ENCODE measurements at places on chromosomes 12 and 14. TPM values are rescaled to one million over a fixed set of nuclear protein-coding genes. Genes with fewer than 3 reads are reported as not detected.
A peak's percentile ranks its signal among the peaks of the same experiment; 100 is the strongest.

Gene FAM90A1
- total RNA-seq = 0.27 TPM

Gene IFI27
- 4.1 TPM for total RNA-seq

Gene PRPH
- total RNA-seq = not detected

Gene NGB
- not detected for total RNA-seq

Gene AQP6
- not detected for total RNA-seq

DNA sequence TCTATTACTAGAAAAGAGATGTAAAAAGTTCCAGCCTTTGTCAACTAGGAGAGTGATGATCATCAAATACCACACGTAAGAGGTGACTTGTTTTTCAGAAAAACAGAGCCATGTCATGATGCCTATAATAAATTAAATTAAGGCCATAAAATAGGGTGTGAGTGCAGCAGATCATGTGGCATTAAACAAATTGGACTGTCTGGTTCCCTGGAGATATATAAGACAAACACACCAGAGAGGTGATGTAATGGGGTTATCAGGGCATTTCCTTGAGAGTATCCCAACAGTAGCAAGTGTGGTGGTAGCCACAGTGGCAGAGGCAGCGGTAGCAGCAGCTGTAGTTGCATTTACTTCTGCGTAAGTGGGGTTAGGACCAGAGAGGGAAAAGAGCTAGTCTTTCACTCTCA is 14.6 kb upstream of the GALNT6 start:
- DNase-seq = no peak

DNA sequence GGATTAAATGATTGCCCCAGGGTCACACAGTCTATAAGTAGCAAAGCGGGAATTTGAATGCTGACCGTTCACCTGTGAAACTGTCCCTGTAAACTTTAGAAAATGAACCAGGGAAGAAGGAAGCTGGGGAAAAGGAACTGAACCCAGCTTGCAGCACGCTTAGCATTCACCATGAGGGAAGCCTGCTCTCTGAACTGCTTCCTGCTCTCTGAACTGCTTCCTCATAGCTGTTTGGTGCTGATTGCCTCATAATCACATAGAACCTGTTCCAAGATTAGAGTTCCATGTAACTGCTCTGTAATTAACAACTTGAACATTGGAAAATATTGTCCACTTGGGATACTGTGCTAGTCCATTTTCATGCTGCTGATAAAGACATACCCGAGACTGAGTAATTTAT is 1504.8 kb upstream of the TMEM132C start:
- DNase-seq = no peak

DNA sequence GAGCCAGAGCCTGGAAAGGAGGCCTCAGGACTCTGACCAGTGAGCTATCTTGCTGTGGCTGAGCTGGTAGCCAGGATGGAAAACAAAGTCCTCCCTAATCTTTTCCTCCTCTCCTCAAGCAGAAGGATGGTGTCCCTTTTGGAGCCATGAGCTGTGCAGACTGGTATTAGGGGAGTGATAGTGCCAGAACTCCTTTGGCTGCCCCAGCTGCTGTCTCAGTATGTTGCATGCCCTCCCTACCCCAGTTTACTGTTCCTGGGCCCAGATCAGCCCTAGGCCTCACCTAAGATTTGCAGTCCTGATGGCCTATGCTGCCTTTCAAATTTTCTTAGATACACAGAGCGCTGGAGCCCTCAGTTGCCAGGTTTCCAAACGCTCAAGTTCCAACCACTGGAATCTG is 150.3 kb upstream of the ALG10B start:
- DNase-seq = no peak

GRCh38 chr12:85831327-85831990 is 4.8 kb downstream of the RASSF9 start:
- DNase-seq = no peak

- no peak for DNase-seq
Observed at GRCh38 chr12:92158796-92159439, 13.3 kb upstream of the BTG1 start.

DNA sequence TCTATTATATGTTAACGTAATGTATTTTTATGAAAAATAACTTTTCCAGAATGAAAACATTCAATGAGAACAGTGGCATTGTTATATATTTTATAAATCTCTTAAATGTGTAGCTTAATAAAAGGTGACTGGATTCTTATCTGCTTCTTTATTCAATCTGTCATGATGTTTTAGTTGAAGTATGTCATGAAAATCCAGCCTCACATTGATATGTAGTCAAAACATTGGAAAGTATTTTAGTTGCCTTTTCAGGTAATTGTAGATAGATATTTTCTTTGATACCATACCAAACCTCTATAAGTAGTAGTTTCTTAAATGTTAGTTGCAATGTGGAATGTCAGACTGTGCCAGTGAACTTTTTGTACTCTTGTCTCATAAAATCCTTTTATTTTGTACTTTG is 41.3 kb upstream of the MSRB3 start:
- DNase-seq = no peak

- no peak for DNase-seq
Observed at GRCh38 chr14:42378274-42378673, 771.6 kb downstream of the LRFN5 start.

GRCh38 chr12:121795034-121795968 is 1.8 kb upstream of the RHOF start:
- peak; percentile 90 for DNase-seq

DNA sequence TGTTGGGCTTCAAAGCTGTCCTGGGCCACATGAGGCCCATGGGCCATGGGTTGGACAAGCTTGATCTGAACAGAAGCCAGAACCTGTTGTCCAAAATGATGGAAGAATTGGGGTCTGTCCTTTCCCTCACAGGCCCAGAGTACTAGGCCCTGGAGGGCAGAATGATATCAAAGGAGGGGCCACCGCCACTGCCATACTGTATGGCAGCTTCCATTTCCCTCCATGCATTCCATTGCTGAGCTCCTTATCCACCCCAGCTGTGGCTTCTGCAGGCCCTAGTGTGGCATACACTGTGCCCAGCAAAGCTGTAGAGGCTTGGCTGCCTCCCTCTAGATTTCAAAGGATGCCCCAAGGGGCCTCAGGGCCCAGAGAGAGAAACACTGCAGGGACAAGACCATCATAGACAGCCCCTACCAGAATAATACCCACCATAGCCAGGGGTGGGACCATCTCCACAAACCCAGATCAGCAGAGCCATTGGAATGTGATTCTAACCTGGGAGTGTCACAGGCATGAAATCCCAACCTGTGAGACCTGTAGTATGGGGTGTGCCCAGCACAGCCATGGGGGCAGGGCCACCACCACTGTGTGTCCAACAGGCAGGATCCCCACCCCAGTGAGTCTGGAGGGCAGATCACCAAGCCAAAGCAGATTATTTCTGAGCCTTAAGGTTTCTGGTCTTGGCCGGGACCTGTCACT is 61.4 kb upstream of the BEGAIN start:
- no peak for DNase-seq

DNA sequence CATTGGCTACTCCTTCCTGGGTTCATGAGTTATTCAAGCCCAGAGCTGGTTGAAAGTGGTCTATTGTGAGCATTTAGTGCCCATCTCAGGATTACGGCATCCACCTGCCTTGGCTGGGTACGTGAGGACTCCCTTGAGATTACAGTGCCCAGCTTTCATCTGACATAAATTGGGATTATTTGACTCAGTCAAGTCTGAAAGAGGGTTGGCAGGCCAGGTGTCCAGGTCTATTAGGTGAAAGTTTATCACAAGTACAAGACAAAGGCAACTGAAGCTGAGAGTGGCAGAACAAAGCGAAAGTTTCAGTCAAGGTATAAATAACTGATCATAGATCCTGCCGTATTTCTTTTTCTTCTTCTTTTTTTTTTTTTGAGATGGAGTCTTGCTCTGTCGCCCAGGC is 84.6 kb upstream of the ATF7IP start:
- DNase-seq = no peak
